ENCODE measurements at places on chromosomes 16 and 17. TPM values are rescaled to one million over a fixed set of nuclear protein-coding genes. Genes with fewer than 3 reads are reported as not detected.

DNA sequence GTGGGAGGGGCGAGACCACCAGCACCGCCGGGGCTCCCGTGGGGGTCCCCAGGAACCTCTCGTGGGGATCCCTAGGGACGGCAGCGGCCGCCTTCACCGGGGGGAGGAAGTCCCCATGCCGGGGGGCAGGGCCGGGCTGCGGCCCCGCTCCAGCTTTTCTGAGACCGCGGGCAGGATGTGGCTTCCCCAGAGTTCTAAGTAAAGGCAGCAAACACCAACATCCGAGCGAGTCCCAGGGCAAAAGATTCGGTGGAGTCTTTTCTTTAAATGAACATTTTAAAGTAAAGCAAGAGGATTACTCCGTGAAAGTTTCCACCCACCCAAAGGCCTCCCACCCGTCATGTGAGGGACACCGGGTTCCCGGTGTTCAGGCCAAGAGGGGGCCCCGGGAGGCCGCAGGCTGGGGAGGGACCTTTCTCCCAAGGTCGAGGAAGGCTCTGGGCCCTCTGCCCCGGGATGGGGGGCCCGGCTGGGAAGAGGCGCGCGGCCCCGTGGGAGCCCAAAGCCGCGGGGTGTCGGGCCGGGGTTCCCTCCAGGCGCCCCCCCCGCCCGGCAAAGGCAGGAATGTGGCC lies 137.2 kb upstream of the RPH3AL start:
- peak overlapping the region; percentile 90 for H3K27ac ChIP-seq
- H3K4me1 ChIP-seq = peaks cover 27% of the 10 kb centered on the region
- no peaks in the 10 kb centered on the region for H3K36me3 ChIP-seq
- no peaks in the 10 kb centered on the region for H3K27me3 ChIP-seq

DNA sequence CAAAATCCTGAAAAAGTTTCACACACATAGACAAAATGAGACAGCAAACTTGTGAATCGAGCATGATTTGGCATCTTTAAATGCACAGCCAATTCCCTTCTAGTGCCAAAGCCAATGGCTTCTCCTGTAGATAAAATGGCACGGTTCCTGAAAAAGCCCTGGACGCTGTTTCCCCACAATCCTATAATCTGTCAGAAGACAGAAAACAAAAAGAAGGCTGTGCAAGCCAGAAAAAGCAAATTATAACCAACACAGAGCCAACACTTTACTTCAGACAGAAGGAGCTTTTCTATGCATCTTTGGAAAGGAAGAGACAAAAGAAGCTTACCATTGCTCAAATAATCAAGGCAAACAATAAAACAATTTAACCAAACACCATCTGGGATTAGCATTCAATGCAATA lies 23.8 kb downstream of the FAM222B start:
- H3K27ac ChIP-seq = peak overlapping the region; percentile 46
- H3K4me3 ChIP-seq = no peak overlapping the region
- DNase-seq = no peak
- no peaks in the 10 kb centered on the region for H3K36me3 ChIP-seq
- peaks cover 19% of the 10 kb centered on the region for H3K4me1 ChIP-seq

- H3K4me1 ChIP-seq = no peaks in the 10 kb centered on the region
- H3K4me3 ChIP-seq = no peak overlapping the region
- H3K36me3 ChIP-seq = no peaks in the 10 kb centered on the region
- H3K27ac ChIP-seq = no peak overlapping the region
- no peaks in the 10 kb centered on the region for H3K27me3 ChIP-seq
These were observed 911.1 kb upstream of the GOT2 start for GRCh38 chr16:59645194-59645593.

DNA sequence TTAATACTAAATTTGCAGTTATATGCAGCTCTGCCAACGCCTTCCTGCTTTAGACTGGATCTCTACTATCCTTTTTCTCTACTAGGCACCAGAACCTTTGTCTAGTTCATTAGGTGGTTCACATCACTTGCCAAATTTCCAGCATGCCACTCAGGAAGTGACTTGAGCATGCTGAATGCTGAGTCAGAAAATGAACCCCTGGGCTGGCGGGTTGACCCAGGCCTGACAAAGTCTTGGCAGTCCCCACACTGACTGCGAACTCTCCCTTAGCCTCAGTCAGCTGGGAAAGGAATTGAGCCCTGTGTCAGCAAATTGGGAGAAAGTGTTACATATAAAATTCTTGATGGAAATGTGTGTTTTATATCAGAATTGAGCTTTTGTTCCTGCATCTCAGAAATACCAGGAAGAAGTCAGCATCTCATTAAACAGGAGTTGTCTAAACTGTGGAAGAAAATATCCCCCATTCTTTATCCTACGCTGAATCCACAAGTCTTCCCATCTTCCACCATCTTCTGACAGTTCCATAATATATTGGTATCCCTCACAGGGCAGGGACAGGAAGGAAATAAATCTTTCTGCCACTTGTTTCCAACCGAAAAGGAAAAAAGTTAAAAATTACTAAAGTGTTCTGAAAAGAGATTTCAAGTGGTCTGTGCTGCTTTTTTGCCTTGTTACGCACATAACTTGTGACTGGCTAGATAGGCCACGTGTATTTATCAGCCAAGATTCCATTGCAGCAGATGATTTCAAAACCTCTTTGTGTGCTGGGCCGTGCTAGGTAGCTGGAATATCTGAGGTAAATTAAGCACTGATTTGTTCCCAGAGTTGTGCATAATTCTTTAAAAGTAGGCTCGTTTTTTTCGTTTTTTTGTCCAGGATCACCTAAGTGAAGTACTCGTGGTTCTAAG lies 16.7 kb upstream of the SLC12A3 start:
- no peaks in the 10 kb centered on the region for H3K27me3 ChIP-seq
- H3K27ac ChIP-seq = peak overlapping the region; percentile 95
- H3K4me1 ChIP-seq = peaks cover 31% of the 10 kb centered on the region
- H3K36me3 ChIP-seq = no peaks in the 10 kb centered on the region
- DNase-seq = no peak
- H3K4me3 ChIP-seq = no peak overlapping the region

The CLEC3A gene
- not detected for total RNA-seq

All from naive thymus-derived CD8-positive, alpha-beta T cell (primary cell).